ENCODE measurements at places on chromosomes 11 and 22.

GRCh38 chr11:36407356-36407755, 102.7 kb downstream of the TRAF6 start:
- DNase-seq = no peak

DNA sequence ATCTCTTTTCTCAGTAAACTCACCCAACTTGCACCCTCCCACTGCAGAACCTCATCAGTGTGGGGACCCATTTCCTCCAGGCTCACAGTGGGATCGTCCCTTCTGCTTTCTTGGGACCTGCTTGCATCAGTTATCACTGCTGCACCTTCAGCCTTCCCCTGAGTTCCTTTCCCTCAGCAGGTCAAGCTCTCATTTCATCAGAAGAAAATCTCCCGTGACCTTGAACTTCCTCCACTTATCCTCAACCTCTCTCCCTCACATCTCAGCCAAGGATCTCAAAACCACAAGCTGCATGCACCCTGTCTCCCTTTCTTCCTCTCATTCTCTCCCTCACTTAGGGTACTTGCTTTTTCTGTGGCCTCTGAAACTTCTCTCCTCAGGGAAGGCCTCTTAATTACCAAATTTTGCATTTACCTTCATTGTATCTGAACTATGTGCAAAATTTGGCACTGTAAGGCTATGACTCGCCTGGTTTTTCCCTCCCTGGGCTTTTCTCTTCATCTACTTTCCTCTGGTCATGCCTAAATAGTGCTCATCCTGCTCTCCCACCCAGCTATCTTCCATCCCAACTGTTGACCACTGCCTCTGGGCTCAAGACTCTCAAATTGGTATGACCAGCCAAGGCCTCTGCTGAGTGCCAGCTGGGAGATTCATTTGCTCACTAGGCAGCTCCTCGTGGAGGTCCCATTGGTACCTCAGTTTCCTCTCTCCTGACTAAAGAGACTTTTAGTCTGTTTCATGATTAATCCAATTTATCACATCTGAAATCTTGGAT, 2.7 kb upstream of the RCE1 start:
- no peak for DNase-seq

- no peak for DNase-seq
These were observed 34.3 kb downstream of the USP28 start for GRCh38 chr11:113840932-113841664.

DNA sequence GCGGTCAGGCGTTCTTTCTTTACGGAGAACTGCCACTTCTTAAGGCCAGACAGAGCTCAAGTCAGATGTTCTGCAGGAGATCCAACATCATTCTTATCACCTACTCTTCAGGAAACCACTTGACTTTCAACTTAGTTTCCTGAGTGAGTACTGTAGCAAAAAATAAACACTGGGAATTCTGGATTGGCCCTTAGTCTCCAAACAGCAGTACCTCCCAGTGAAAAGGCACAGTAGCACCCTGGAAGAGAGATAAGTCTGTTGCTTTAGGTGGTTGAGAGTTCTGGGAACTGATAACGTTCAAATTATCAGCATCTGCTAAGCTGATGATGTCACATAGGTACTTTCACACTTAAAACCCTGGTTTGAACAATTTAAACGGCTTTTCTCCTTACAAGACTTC, 971.8 kb upstream of the TENM4 start:
- no peak for DNase-seq

GRCh38 chr11:27701355-27702105, 1.3 kb upstream of the BDNF start:
- DNase-seq = peak; percentile 88

All from EH (cell line).